ENCODE measurements at places on chromosomes 2 and 18.

DNA sequence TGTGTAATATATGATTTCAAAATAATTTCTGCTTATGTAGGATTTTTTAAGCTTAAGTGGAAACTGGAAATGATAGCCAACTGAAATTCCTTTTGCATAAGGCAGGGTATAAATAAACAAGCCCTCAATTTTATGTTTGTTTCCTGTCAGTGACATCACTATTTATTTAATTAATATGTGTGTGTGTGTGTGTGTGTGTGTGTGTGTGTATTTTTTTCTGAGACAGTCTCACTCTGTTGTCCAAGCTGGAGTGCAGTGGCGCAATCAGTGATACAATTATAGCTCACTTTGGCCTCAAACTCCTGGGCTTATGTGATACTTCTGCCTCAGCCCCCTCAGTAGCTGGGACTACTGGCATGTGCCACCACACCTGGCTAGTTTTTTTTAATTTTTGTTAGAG is 29.3 kb upstream of the CYP20A1 start:
- no peak for DNase-seq

GRCh38 chr18:33580546-33580945 is 2.5 kb downstream of the ASXL3 start:
- no peak for DNase-seq

- DNase-seq, result no peak
Measured at GRCh38 chr18:58046093-58046793, 2.2 kb downstream of the NEDD4L start.

DNA sequence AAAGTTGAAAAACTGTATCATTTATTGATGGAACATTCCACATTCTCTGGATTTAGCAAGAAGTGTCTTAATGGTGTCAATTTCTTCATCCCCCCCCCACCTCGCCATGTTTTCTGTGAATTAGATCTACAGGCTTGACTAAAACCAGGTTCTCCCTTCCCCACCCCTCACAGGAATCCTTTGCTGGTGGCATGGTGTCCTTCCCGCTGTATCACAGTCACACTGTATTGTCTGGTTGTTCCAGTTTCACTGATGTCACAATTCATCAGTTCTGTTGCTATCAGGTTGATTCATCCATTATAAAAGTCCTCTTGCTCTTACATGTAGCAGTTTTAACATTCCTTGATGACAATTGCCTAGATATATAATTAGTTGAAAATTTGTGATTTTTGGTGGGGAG is 6.1 kb upstream of the SNORC start:
- no peak for DNase-seq

- DNase-seq, result no peak
Measured at GRCh38 chr2:166328147-166328546, 47.6 kb downstream of the SCN9A start.

- no peak for DNase-seq
Measured at GRCh38 chr18:48689548-48689947, 150.7 kb downstream of the CTIF start.

DNA sequence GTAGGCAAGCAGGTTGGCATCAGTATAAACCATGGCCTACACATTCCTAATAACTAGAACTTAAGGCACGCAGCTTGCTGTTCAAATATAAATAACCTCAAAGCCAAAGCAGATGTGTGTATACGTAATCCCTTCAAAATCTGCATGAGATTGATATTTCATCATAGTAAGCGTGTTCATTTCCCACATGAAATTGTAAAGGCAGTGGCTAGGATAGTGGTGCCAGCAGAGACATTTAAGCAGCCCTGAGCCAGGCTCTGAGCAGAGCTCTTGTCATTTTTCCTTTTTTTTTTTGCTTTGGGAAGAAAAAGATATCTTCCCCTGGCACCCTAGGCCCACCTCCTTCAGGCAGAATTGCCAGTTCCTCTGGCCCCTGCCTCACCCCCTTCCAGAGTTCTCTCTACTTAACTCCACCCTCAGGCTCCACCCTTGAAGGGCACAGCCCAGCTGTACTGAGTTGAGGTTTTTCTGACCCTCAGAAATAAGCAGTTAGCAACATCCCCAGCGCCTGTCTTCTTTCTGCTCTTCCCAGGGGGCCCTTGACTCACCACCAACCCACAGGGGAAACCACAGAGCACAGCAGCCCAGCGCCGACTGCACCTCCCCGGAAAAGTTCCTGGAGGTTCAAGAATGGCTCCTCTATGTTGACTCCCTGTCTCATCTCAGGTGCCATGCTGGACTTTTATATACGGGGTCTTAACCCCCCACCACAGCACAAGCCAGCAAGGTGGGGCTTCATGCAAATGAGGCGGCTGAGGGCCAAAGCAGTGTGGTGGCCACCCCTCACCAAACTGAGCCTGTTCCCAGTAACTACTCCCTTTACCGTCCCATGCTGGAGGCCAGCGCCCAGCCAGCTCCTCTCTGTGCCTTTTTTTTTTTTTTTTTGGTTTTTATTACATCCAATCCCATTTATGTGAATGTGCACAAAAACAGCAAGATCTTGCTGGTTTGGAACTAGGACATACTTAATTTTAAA is 84.7 kb downstream of the EHD3 start:
- DNase-seq, result no peak

GRCh38 chr2:95008306-95008705 is 17.2 kb upstream of the MAL start:
- no peak for DNase-seq

GRCh38 chr18:76524900-76525698 is 30.1 kb upstream of the ZNF516 start:
- no peak for DNase-seq
